Lung microvascular endothelial cell (primary cell): ENCODE measurements at places on chromosomes 16 and 17. TPM values are rescaled to one million over a fixed set of nuclear protein-coding genes. Genes with fewer than 3 reads are reported as not detected.

- no peak for DNase-seq
Measured at GRCh38 chr17:43199633-43200032, 12.0 kb upstream of the TMEM106A start.

GRCh38 chr16:1678500-1679098 lies 520 bp downstream of the JPT2 start:
- peak; percentile 47 for DNase-seq

GRCh38 chr16:65739518-65739917 lies 617.7 kb upstream of the CDH11 start:
- no peak for DNase-seq

The PPM1E gene
- total RNA-seq, result 0.20 TPM in 1 of 2 replicates, not detected in the other

The NQO1 gene
- 25.2 and 217 TPM in 2 replicates for total RNA-seq

The ARMC5 gene
- 8.7 and 17.3 TPM in 2 replicates for total RNA-seq

The GNG13 gene
- total RNA-seq, result not detected in 2 replicates

- peak; percentile 34 for DNase-seq
Measured at GRCh38 chr16:24729951-24730815, 732 bp downstream of the TNRC6A start.

GRCh38 chr16:85470873-85471272 lies 142.2 kb upstream of the GSE1 start:
- no peak for DNase-seq

DNA sequence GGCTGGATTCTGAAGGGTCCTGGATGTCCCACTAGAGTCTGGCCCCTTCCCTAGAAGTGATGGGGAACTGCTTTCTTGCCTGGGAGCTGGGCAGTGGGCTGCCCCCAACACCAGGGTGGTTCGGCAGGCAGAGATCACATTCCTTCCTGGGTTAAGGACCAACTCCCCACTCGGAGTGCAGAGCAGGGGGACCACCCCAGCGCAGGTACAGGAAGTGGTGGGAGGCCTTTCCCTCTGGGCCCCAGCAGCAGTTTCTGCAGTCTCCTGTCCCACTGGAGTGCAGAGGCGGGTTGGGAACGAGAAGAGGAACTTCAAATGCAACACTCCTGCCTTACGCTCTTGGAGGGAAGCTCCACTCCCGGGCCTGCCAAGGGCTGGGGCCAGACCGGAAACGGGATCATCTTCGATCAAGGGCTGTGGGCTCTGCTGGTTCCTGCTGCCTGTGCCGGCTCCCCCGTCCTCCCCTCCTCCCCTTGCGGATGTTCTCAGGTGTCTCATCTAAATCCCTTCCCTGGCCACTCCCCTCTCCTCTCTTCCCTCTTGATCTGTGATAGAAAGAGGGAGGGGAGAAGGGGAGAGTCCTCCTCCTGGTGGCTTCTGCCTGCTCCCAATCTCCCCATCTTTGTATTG lies 9.0 kb upstream of the NGFR start:
- DNase-seq, result no peak

The DHRS7C gene
- total RNA-seq, result not detected in 2 replicates

The DNAAF8 gene
- total RNA-seq, result 0.22 and 0.40 TPM in 2 replicates

The KRTAP3-1 gene
- not detected in 2 replicates for total RNA-seq

GRCh38 chr16:85940214-85940613 lies 41.3 kb downstream of the IRF8 start:
- DNase-seq, result no peak

DNA sequence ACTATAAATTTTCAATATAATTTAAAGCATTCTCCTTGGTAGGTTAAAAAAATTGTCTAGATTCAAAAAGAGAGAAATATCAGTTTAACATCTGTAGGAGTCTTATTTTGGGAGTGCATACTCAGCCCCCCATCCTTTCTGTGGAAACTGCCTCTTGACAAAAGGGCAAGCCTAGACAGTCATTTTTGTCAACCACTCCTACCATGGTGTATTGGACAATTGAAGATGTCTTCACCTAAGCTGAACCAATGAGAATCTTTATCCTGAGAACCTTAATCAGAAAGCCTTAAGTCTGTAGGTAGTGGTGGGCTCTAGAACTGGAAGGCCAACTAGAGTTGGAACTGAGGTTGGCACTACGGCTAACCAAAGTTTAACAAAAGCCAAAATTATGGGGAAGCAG lies 65.7 kb upstream of the MED13 start:
- DNase-seq, result no peak

- DNase-seq, result no peak
Measured at GRCh38 chr16:79419148-79419547, 181.4 kb downstream of the MAF start.

GRCh38 chr16:72645538-72645937 lies 402.4 kb downstream of the ZFHX3 start:
- no peak for DNase-seq

- no peak for DNase-seq
Measured at GRCh38 chr16:11097787-11098167, 153.4 kb downstream of the CLEC16A start.

The CCL7 gene
- not detected in 2 replicates for total RNA-seq

DNA sequence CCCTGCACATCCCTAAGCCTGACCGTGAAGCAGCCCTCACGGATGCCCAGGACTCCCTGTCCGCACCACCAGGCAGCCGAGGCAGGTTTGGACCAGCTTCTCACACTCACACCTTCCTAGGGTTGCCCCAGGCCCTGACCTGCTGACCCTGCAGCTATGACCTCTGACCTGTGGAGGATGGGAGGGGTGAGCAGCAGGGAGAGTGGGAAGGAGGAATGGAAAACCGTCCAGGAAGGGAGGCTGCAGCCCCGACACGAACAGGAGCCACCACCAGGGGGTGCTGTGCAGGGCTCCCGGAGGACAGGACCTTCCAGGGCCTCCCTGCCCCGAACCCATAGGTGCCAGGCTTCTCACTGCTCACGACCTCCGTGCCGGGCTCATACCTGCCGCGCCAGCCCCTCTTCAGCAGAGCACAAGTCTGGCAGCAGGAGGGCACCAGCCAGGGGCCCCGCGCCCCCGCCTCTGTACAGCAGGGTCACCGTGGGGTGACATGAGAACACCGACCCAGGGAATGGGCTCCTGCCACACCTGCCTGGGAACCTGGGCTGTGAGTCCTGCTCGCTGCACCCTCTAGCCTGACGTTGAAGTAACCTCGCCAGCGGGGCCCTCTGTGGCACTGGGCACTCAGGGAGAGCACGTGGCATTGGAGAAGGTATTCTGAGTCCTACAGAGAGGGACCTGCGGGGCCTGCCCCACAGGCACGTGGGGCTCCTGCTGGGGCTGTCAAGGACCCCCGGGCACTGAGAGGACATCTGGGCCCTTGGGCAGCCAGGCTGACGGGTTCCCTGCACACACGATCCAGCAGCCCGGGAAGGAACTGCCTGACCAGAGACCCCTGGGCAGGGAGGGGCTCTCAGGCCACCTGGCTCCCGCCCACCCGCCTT lies 37.6 kb downstream of the CTU2 start:
- peak; percentile 71 for DNase-seq

DNA sequence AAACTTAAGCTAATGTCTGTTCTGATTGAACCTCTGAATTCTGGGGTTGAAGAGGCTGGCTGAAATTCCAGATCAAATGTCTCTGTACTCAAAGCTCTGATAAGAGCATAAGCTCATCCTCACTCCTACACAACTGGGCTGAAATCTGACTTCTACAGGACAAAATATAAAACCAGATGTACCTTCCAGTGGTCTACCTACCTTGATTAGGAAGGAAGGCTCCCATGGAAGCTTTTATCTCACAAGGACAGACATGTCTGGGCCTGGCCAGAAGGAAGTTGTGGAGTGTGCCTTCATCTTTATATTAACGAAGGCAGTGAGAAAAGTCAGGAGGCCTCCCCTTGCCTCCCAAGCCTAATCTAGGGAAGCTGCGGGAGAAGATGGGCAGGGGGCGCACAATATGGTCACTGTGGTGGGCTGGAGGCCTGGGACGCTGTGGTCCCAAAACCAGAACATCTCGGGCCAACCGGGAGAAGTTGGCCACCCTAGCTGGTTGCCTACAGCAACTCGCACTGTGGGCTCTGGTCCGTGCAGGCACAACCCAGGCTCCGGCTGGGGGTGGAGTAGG lies 55.6 kb upstream of the LRRC37A3 start:
- DNase-seq, result peak; percentile 16

The WNK4 gene
- 0.99 and 1.5 TPM in 2 replicates for total RNA-seq

- DNase-seq, result no peak
Measured at GRCh38 chr16:56196381-56196780, 5.1 kb downstream of the GNAO1 start.

DNA sequence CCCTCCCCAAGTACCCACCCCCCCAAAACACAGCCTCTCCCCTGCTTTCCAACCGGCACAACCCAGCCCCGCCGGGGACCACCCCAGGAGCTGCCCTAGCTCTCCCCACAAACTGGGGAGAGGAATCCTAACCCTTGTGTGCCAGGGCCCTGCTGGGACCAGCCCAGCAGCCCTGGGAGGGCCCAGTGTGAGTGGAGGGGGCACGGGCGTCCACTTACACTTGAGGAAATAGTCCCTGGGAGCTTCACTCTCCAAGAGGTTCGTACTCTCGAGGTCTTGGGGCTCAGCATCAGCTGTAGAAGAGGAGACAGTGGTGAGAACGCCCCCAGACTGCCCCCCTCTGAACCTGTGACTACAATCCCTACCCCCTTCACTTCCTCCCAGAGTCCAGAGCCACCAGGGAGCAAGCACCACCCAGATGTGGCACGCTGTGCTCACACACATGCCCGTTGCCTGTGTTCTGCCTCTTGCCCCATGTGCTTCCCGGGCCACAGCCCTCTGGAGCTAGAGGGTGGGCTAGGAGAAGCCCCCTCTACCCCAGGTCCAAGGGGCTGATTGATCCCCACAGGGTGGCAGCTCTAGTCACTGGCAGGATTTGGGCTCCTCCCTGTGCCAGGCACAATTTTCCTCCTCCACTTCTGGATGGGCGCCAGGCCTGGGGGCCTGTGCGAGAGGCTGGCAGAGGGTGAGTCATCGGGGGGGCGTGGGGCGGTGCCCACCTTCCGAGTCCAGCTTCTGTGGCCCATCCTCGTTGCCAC lies 3.0 kb downstream of the TRIM47 start:
- DNase-seq, result no peak
